ENCODE measurements at places on chromosomes 2 and 18. TPM values are rescaled to one million over a fixed set of nuclear protein-coding genes. Genes with fewer than 3 reads are reported as not detected.
A peak's percentile ranks its signal among the peaks of the same experiment; 100 is the strongest.

DNA sequence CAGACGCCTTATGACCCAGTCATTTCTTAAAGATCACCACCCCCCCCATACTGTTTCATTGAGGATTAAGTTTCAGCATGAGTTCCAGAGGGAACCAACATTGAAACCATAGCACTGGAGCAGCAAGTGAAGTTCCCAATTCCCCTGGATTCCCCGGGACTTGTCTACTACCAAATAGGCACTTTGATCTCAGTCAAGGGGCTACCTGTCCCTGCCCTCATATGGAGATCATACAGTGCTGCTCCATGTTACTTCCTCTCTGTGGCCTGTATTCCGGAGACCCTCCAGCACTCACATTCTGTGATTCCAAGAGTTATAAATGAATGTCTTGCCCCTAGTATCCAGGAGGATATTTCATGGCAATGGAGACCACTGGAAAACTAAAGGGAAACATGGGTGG, 42.5 kb downstream of the RNF144A start:
- no peak for DNase-seq

- DNase-seq = no peak
These were observed 207.4 kb downstream of the HDAC4 start for GRCh38 chr2:239193401-239193811.

GRCh38 chr2:237573721-237574415, 7.5 kb downstream of the PRLH start:
- no peak for DNase-seq

DNA sequence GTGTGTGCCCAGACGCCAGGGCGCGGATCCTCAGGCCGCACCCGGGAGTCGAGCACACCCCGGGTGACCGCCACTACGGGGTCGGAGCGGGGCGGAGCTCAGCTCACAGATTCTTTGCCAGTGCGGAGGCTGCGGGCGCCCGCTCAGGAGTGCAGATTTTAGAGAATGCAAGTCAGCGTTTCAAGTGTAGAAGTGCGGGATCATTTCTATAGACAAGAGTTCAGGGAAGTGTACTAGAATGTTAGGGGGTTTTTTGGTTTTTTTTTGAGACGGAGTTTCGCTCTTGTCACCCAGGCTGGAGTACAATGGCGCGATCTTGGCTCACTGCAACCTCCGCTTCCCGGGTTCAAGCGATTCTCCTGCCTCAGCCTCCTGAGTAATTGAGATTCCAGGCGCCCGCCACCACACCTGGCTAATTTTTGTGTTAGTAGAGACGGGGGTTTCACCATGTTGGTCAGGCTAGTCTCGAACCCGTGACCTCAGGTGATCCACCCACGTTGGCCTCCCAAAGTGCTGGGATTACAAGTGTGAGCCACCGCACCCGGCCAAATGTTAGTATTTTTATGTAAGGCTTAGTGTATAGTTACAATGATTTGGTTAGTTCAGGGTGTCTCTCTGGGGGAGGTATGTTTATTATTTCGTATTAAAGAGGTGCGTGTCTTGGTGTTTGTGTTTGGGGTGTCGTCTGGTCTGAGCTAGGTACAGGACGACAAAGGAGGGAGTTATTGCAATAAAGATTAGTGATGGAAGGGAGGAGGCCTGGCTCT, 619 bp upstream of the FAM168B start:
- DNase-seq = no peak

GRCh38 chr2:216792222-216793021, 67.4 kb downstream of the TNP1 start:
- no peak for DNase-seq

- no peak for DNase-seq
These were observed 140.5 kb downstream of the LRP2 start for GRCh38 chr2:169221745-169222369.

- no peak for DNase-seq
These were observed 120.6 kb downstream of the EHBP1 start for GRCh38 chr2:62826141-62826540.

DNA sequence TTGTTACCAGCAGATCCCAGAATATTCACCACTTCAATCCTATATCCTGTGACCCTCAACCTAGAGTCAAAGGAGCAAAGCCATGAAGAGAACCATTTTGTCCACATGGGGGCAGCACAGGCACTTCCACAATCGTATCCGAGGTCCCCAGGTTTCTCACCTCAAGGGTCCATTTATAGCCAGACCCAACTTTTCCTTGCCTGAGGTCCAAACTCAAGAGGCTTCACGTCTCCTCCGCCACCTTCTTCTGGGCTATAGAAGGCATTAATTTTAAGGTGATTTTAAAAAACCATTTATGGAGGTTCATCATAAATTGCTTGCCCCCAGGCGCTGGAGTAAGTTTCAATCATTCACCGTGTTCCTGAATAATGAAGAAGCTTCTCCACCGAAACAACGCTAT, 111.6 kb upstream of the NABP1 start:
- DNase-seq = peak; percentile 68

GRCh38 chr2:201466050-201466675, 14.6 kb downstream of the STRADB start:
- DNase-seq = no peak

The QPCT gene
- not detected for total RNA-seq

The SCN9A gene
- 0.86 TPM for total RNA-seq

The SH3RF3 gene
- 0.84 TPM for total RNA-seq

The COQ10B gene
- total RNA-seq = 9.1 TPM

The ANAPC1 gene
- 69.0 TPM for total RNA-seq

The COL5A2 gene
- 62.6 TPM for total RNA-seq

The INHBB gene
- 0.14 TPM for total RNA-seq

The FBXO41 gene
- 3.7 TPM for total RNA-seq

The KANSL3 gene
- total RNA-seq = 57.7 TPM
